ENCODE measurements at places on chromosomes 16 and 17.

DNA sequence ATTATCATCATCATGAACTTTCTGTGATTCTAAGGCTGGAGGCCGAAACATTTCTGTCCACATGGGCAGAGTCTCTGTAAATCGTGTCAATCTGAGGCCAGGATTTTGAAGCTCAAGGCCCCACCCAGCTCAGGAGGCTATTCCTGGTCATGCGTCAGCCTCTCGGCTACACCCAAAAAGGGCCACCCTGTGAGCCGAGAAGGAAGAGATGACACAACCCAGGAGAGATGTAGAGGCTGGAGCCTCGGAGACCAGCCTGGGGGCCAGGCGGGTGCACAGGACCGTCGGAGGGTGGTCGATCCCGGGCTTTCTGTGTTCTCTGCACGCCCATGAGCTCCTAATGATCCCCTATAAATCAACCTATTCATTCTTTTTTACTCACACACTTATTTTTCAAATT is 1.1 kb upstream of the CACNG1 start:
- DNase-seq = no peak

DNA sequence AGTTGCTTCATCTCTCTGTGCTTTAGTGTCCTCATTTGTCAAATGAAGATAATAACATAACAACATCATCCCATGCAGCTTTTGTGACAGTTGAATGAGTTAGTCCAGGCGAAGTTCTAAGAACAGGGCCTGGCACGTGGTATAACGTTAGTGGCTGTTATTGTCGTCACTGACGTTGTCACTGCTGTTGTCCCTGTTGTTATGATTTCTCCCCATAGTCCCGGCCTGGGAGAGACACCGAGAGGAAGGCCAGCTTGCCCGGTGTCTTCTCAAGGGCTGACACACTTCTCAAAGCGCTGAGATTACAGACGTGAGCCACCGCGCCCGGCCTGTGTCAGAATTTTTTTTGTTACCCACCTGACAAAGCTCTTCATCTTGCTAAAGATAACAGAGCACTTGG is 29.9 kb downstream of the ABR start:
- no peak for DNase-seq

DNA sequence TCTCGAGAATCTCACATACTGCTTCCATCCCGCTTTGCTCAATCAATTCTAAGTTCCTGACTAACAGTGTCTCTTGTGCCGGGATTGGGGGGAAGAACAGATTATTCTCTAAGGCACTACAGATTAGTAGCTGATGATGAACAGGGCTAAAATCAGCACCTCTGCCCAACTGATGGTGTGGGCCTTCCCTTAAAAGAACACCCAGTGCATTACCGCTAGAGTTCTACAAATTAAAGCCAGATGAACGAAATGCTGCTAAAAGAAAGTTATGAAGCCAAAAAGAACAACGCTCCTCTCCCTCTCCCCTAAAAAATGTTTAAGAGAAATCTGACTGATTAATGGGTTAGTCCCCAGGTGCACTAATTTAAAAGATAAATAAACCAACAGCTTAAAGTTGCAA is 4.4 kb downstream of the CDC27 start:
- no peak for DNase-seq

DNA sequence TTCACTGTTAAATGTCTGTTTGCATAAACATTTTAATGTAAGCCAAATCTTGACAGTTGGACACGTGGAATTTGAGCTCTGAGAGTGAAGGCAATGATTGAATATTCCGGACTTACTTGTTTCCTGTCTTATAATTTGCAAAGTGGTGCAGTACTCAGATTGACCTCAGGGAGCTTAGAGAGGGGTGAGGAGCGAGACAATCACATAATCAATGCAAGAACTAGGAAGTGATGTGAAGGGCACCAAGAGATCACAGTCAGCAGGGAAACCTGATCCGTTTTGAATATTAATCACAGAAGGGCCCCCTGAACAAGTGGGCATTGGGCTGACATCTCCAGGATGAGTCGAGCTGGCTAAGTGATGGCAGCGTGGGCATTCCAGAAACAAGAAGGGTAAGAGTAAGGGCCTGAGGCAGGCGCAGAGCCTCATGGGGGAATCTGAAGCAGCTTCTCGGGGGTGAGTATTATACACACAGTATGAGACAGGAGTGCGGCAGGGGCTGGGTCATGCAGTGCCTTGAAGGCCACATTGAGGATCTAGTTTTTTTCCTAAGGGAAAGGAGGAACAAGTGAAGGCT is 26.1 kb downstream of the TEX2 start:
- DNase-seq = no peak

GRCh38 chr17:41278176-41278955 is 2.9 kb downstream of the KRTAP9-7 start:
- no peak for DNase-seq

GRCh38 chr17:62587554-62587953 is 39.9 kb upstream of the MRC2 start:
- DNase-seq = no peak

GRCh38 chr17:76004750-76005262 is 4.2 kb downstream of the CDK3 start:
- no peak for DNase-seq

DNA sequence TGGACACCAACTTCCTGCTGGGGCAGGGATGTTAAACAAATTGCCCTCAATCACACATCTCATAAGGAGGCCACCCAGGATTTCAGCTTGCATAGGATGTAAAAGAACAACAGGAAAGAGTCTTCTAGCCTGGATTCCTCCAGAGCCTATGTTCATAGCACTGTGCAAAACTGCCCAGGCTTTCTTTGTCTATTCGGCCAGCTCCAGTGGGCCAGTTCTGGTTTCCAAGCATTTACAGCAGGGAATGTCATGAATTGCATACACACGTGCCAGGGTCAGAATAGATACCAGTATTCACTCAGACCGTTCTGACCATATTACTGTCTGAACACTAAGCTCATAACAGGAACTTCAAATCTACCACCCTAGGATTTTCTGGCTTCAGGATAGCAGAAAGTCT is 273.2 kb downstream of the CDH8 start:
- DNase-seq = no peak

- DNase-seq = no peak
These were observed 3.2 kb downstream of the ZC3H7A start for GRCh38 chr16:11793840-11794239.

DNA sequence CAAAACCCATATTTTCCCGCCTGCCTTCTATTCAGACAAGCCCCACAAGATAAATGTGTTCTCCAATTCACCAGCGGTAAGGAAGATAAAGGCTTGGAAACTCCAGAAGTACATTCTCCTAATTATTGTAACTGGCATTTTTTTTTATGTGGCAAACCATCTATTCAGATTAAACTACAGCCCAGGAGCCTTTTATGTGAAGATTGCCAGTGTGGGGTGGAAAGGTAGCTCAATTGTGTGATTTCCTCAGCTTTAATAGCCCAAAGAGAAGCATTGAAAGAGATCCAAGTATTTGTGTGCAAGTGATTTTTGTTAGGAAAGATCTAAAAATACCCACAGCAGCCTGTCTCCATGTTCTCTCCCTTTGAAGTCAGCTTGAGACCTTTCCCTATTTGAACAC is 451.4 kb upstream of the CCL2 start:
- no peak for DNase-seq

DNA sequence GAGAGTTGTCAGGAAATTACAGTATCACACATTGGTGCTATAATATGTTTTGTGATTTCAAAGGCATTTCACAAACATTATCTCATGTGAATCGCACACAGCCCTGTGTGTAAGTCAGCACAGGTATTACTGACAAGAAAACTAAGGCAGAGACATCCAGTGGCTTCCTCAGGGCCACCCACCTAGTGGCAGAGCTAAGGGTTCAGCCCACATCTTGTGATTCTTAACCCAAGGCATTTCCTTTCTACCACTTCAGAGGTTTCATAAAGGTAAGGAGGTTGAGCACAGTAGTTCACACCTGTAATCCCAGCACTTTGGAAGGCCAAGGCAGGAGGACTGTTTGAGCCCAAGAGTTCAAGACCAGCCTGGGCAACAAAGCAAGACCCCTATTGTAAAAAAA is 58.2 kb downstream of the STX8 start:
- DNase-seq = no peak

DNA sequence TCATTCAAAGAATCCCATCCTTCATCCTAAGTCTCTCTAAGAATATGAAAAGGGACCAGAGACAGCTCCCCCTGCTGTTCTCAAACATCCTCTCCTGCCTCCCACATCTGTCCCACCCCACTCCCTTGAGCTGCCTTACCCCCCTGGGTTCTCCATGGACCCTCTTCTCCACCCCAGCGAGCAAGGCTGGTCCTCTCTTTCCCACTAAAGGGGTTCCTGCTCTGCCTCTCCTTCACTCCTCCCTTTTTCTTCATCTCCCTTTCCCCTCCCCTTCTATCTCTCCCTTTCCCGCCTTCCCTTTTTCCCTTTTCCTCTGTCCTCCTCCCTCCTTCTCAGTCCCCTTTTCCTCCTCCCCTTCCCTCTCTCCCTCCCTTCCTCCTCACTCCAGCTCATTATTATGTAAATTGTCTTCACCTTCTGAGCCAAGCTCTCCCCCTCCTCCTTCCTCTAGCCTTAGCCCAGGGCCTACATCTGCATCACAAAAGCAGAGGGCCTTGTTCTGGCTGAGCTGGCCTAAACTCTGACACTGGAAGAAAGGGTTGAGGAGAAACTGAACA is 90.0 kb downstream of the GNAO1 start:
- peak; percentile 7 for DNase-seq

DNA sequence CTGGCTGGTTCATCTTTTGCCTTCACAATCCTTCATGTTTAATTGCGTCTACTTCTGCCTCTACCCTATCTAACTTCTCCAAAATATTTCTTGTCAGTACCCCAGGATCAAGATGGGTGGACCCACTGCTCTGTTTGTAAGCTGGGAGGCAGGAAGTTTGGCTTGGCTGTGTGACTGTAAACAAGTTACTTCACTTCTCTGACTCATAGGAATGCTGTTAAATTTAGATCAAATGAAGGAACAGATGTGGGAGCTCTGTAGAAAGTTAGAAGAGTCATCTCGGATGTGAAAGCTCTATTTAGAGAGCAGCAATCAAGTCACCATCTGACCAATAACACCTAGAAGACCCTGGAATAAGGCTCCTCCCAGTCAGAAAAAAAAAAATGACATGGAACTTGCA is 55.2 kb upstream of the MRTFB start:
- DNase-seq = no peak

GRCh38 chr16:67248401-67249177 is at the start of gene SLC9A5:
TSS of gene SLC9A5 (plus strand) at chr16:67248979. CDS start at chr16:67249015, 36 bp downstream.
- no peak for DNase-seq

GRCh38 chr17:17741349-17742023 is 60.2 kb downstream of the RAI1 start:
- no peak for DNase-seq

DNA sequence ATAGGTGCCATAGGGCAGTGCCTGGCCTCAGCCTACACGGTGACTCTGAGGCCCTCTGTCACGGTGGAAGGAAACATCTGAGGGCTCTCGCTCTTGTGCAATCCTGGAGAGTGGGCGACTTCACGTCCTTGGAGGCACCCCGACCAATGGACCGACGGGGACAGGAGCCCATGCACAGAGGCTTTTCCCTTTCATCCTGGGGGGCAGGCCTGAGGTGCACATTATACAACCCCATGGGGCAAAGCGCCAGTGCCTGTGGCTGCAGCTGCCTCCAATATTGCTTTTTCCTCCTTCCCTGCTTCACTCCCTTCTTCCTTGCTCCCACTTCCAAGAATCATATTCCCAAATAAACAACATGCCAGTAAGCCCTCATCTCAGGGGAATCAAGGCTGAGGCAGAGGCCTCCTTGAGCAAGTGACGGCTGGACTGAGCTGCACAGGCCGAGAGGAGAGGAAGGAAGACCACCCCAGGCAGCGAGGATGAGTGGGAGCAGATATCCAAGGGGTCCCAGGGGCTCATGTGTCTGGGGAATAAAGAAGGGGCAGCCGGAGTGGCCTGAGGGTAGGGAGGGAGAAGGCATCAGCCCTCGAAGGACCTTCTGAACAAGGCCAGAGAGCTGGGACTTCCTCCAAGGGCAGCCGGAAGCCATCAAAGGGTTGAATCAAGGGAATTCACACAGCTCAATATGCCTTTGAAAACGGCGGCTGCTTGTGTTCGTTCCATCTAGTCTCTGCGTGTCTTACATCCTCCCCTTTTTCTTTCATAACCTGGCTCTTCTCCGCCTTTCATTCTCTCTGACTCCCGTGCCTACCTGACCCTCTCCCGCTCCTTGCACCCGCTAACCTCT is 42.6 kb upstream of the RPL38 start:
- no peak for DNase-seq

DNA sequence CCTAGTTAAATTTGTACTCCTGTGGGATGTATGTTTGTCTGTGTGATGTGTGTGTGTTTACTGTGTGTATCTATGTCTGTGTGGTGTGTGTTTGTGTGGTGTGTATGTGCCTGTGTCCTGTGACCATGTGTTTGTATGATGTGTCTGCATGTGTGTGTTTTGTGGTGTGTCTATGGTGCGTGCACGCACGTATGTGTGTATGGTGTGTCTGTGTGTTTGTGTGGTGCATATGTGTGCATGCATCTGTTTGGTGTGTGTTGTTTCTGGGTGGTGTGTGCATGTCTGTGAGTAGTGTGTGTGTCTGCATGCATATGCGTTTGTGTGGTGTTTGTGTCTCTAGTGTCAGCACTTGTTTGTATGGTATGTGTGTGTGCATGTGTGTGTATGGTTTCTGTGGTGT is 174.2 kb upstream of the RBFOX1 start:
- no peak for DNase-seq

DNA sequence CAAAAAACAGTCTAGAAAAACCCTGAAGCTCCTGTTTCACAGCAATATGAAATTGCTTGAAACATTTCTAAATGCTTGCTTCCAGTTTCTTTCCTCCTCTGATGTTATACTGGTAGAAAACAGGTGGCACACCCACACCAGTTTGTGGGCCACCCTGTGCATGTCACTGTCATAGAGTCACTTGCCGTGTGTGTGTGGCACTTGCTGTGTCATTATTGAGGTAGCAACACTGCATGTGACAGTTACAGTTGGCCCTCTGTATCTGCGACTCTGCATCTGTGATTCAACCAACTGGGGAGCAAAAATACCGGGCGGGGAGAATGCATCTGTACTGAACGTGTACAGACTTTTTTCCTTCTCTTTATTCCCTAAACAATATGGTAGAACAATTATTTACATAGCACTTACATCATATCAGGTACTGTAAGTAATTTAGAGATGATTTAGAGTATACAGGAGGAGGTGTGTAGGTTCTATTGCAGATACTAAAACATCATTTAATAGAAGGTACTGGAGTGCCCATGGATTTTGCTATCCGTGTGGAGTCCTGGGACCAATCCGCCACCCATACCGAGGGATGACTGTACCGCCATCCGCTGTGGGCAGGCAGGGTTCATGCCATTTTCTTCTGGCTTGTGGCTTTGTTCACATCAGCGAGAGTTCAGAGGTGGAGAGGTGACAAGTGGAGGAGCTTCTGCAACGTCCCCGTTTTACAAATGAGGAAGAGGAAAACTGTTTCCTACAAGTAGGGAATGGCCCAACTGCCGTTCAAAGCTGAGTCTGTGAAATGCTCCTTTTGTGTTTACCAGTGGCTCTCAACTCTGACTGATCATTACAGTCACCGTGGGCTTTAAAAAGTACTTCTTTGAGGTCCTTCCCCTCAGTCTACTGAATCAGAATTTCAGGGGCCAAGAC is 373.7 kb downstream of the SNX29 start:
- DNase-seq = no peak

All from NCI-H2081 (cell line).